ENCODE measurements at places on chromosomes 2 and 18.

DNA sequence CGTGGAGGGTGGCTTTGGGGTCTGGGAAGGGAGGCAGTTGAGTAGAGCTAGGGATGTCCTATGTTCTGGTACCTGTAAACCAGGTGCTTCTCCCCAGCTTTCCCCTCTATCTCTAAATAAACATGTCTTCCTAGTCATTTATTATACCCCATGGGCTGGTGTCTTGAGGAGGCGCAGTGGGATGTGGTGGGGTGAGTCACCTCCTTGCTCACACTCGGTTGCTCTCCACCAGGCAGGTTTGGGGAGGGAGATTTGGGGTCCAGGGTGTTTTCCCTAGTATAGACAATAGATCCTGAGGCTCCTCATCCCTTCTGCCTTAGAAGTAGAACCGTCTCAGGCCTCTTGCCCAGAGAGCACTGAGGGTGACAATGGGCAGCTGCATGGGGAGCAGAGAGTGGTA lies 5.1 kb downstream of the PSD4 start:
- DNase-seq = no peak

GRCh38 chr2:9001229-9001628 lies 2.3 kb downstream of the MBOAT2 start:
- no peak for DNase-seq

DNA sequence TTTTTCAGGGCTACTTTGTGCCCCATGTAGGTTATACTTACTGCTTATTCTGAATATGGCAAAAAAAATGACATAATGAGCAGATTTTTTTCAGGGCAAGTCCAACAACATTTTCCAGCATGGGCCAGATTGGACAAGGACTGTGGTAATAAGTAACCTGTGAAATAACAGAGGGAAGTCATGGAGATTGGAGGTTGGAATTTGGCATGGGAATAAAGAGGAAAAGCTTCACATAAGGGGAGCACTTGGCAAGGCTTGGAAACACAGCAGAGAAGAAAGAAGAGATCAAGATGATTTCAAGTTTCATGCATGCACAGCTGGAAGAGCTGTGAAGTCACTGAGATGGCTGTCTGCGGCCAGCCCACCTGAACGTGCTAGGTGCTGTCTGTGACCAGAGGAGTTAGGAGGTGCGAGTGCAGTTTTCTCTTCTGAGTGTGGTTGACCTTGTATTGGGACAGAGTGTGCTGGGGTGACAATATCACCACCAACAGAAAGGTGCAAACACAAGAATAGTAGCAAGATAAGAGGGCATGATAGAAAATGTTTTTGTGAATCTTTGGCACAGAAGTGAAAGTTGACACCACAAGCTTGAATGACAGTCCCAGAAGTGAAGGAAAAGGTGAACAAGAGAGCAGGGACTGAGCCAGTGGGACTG lies 71.1 kb upstream of the DSC1 start:
- no peak for DNase-seq

DNA sequence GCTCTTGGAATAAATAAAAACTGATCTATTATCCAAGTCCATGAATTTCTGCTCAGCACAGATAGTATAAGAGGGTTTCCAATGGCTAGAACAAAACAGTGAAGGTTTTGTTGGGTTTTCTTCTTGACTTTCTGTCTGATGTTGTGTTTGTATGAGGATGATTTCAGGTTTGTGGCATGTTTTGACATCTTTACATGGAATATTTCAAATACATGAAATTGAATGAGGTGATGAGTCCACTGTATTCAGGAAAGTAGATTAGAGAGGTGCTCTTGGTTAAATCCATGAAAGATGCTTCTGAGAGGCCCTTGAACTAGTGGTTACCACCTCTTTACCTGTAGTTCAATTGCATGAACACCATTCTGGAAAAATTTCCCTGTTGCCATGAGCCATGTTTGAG lies 84.3 kb downstream of the RAPGEF4 start:
- no peak for DNase-seq

GRCh38 chr2:148209603-148210002 lies 188.7 kb downstream of the MBD5 start:
- no peak for DNase-seq

- DNase-seq = no peak
These were observed 7.0 kb downstream of the DGKD start for GRCh38 chr2:233361297-233361696.

GRCh38 chr18:5424903-5425664 lies 118.7 kb downstream of the EPB41L3 start:
- DNase-seq = no peak

DNA sequence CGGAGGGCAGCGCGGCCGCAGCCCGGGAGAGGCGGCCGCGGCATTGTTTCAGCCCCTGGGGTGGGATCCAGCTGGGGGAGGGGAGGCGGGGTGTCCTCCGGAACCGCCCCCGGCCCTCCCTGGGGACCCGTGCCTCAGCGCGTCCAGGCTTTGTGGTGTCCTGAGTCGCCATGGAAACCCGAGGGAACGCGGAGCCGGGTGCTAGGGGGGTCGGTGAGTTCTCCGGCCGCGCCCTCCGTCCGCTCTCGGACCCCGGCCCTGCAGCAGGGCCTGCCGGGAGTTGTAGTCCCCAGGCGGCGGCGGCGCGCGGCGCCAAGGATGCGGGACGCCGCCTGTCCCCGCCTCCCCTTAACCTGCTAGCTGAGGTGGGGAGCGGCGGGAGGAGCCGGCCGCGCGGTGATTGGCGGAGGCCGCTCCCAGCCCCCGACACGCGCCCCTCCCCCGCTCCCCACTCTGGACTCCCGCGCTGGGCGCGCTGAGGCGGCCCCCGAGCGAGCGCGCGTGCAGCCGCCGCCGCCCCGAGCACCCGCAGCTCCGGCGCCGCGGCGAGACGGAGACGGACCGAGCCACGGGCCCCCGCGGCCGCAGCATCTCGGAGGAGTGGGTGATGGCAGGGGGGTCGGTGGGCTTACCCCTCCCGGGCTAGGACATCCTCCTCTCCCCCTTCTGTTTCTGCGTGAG lies at the start of gene DPYSL5:
DPYSL5 (plus strand) TSS at position 478 of the 681 bp plus-strand sequence. CDS start 50,368 bp downstream, outside the sequence.
- no peak for DNase-seq

DNA sequence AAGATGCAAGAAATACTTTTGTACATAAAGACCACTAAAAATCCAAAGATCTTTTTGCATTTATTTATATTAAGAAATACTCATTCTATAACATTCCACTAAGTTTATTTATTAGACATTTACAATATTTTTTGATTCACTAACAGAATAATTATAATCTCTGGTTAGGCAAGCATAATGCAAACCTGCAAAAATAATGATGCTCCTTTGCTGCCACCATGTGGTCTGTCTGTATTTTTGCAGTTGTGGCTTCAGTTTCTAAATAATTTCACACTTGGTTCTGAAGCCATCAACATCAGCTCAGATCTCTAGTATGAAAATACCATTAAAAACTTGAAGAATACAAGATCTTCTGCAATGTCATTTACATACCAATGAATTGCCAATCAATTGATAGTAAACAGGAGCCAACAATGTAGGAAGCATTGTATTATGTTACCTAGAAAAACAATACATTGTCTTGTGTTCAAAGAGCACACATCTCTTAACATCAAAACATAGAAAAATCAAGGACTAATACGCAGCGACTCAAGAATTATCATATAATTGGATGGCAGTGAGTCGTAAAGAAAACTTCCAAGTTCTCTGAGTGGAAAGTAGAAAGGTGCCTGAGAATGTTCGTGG lies 28.8 kb upstream of the WDR75 start:
- no peak for DNase-seq

DNA sequence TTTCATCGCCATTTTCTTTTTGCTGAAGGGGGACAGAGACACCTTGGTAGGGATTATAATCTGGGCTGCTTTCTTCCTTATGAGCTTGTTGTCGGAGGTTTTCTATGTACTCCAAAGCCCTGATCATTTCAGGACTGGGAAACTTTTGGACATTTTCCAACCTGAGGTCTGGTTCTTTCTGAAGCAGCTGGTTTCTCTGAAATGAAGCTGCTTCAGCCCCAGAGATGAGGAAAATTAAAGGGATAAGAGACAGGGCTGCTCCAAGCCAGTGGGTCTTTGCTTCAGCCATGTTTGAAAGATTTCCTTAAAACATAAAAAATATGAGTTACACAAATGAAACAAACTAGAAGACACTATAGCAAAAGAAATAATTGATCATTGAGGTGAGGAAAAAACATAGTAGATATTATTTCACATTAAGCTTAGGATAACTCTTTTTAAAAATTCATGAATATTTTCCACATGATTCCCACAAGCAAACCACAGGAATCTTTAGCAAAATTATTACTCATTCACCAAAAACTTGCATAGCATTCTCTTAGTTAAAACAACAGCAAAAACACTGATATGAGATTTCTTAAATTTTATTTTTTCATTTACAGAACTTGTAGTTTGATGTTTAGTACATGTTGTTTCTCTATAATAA lies 3.0 kb downstream of the SCG2 start:
- no peak for DNase-seq

- DNase-seq = no peak
These were observed 144.5 kb upstream of the DLX2 start for GRCh38 chr2:172247203-172247602.

DNA sequence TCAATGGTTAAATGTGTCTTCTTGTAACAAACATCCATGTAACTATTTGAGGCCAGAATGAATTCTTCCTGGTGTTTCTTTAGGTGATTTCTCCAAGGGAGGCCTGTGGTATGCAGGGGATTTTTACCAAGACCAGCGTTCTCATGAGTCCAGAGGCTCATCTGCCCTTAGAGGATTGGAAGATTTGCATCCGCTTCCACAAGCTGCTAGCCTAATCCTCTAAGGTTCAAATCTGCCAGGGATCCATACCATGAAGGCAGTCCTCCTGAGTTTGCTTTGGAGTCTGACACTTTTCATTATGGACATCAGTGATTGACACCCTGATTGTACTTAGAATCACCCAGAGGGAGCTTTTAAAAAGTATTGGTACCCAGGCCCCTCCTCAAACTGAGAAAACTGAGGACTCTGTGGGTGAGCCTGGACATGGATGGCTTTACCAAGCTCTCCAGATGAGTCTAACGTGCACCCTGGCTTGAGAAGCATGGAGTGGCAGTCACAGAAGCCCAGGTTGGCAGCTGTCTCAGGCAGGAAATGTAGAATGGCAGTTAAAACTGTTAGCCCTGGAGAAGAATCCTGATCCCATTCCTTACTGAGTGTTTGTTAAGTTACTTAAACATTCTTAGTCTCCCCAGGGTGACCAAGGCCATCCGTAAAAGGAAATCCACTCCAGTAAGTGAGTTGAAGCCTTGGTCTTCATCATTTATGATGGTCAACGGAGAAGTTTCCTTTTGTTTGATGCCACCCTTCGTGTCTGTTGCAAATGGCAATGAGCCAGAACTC lies 95.3 kb upstream of the RMDN2 start:
- no peak for DNase-seq

GRCh38 chr18:48669180-48669675 lies 130.4 kb downstream of the CTIF start:
- no peak for DNase-seq

- DNase-seq = no peak
These were observed 3.6 kb downstream of the WDR43 start for GRCh38 chr2:28898048-28898447.

Measured in stimulated activated CD4-positive, alpha-beta T cell treated with anti-CD3 and anti-CD28 coated beads, Interleukin-15, amount 100 ng/mL, for 1 hour (primary cell).